Esophagus squamous epithelium (tissue), 5 donors: ENCODE measurements at places on chromosomes 3 and 15. TPM values are rescaled to one million over a fixed set of nuclear protein-coding genes. Genes with fewer than 3 reads are reported as not detected.

DNA sequence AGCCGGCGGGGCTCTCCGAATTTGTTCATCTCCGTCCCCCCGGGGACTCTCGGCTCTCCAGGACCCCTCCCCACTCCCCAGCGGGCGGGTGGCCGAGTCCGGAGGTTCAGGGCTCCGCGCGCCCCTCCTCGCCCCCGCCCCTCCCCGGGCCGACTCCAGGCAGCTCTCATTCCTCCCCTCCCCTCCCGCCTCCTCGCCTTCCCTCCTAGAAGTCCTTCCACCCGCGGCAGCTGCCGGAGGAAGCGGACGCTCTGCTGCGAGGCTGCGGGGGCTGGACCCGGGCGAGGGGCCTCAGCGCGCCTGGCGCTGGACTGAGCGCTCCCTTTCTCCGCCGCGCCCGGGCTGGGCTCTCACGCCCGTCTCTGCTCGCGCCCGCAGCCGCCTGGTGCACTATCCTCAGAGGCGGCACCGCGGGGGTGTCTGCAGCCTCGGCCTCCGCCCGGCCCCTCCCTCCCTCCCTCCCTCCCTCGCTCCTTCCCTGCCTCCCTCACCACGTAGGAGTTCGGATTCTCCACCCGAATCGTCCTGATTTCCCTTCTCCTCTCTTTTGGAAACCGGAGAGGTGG is at the start of gene ROBO2:
TSS of gene ROBO2 (plus strand) at position 494 of the 566 bp plus-strand sequence. CDS start 687 bp downstream, outside the sequence.
- peak within 1 kb of the TSS; percentile 72 for H3K4me3 ChIP-seq
- H3K27ac ChIP-seq: peak within 1 kb of the TSS; percentile 88
- H3K4me1 ChIP-seq: peaks cover 55% of the 10 kb centered on the region
- no peaks in the 10 kb centered on the region for H3K36me3 ChIP-seq
- peaks cover 4% of the 10 kb centered on the region for H3K27me3 ChIP-seq

DNA sequence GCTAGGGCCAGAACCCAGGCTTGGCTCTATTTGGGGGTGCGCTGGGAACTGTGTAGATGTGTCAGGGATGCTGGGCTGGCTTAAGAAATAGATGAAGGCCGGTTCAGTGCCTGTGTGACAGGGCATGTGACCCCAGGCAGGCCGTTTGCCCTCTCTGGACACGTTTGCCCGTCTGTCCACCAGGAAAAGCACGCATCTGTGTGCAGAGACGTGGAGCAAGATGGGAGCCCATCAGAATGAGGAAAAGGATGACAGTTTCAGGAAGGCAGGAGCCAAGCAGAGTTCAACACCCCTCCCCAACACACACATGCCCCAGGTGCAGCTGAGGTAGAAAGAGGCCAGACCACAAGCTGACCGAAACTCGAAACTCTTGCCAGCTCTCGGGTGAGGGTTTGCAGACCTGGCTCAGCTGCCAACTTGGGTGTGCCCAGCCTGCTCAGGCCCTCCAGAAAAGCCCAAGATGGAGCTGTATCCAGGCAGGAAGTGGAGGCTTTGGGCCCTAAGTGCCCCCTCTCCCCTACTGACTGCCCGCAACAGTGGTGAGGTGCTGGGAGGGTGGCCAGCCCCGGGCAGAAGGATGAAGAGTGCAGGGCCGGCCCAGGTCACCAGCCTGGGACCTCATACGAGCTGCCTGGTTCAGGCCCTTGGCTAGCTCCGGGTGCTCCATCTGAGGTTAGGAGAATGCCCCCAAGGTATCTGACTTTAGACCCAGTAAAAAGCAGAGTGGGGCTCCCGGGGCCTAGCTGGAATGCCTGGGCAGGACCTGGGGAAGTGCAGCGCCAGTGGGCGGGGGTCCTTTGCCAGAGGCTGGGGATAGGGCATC is 10.2 kb upstream of the MESP1 start:
- no peaks in the 10 kb centered on the region for H3K36me3 ChIP-seq
- DNase-seq: no peak
- no peak overlapping the region for H3K27ac ChIP-seq
- H3K4me3 ChIP-seq: no peak overlapping the region
- peaks cover 5% of the 10 kb centered on the region for H3K4me1 ChIP-seq

DNA sequence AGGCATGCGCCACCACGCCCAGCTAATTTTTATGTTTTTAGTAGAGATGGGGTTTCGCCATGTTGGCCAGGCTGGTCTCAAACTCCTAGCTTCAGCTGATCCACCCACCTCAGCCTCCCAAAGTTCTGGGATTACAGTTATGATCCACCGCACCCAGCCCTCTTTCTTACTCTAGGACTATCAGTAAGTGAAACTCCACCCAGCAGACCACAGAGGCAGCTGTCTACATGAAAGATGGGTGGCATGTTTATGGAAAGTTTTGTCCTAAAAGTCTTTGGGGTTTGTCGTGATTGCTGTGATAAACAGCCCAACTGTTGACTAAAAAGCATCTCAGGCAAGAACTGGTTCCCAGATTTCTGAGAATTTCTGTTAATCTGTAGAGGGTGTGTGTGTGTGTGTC is 10.9 kb downstream of the ARL6IP5 start:
- peaks cover 87% of the 10 kb centered on the region for H3K4me1 ChIP-seq
- H3K4me3 ChIP-seq: no peak overlapping the region
- no peak for DNase-seq
- H3K27ac ChIP-seq: peak overlapping the region; percentile 53
- no peaks in the 10 kb centered on the region for H3K36me3 ChIP-seq

DNA sequence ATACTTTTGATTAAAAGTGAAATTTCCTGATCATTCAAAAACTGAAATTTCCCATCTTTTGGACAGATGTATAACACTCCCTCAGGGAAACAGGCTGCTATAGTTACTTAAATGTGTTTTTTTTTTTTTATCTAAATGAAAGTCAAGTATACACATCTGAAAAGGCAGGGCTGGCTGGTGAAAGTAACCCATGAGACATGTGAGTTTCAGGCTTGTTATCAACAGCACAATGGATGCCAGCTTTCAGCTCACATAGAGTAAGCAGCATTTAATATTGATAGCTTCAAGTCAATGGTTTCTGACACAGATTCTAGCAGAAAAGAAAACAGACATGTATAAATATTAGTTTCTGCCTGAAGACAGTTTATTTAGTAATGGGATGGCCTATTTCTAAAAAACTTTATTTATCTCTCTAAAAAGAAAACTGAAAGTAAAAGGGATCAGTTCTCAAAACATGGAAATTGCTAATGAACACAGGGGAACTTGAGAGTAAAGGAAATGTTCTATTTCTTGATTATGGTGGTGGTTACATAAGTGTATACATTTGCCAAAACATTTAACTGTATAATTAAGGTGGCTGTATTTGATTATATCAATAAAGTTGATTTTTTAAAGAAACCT is 89.7 kb upstream of the CMC1 start:
- H3K4me1 ChIP-seq: no peaks in the 10 kb centered on the region
- no peaks in the 10 kb centered on the region for H3K36me3 ChIP-seq

DNA sequence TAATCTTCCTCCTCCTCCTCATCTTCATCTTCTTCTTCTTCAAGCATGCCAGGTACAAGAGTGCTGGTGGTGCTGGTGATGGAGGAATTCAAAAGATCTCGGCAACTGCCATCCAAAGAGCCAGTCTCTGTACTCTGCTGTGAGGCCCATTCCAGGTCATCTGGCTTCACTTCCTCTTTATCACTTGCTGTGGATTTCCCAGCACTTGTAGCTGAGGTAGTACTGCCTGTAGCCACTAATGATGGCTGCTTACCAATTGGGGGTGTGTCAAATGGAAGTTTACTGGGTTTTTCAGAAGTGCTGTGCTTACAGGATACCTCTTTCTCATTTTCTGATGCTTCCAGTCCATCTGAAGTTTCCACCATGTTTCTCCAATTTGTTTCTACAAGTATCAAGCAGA is 28.8 kb upstream of the SHC4 start:
- H3K27me3 ChIP-seq: no peaks in the 10 kb centered on the region
- H3K4me3 ChIP-seq: no peak overlapping the region
- H3K36me3 ChIP-seq: peaks cover 3% of the 10 kb centered on the region
- DNase-seq: no peak
- H3K27ac ChIP-seq: no peak overlapping the region

DNA sequence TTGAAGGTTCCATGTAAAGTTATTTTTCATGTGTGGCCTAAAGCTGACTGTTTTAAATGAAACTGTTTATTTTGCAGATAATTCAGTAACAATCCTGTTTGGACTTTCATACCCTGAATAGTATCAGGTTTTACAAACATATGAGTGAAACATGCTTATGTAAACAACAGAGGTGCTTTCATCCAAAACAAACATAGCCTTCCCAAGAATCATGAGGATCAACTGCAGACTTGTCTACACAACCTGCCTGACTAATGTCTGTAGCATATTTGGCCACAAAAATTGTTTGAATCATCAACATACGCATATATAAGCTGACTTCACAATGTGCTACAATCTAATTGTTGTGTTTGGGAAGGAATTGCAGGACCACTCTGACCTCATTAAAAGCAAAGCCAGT is 190.4 kb downstream of the DIPK2A start:
- no peaks in the 10 kb centered on the region for H3K36me3 ChIP-seq
- peaks cover 17% of the 10 kb centered on the region for H3K4me1 ChIP-seq
- DNase-seq: no peak
- H3K4me3 ChIP-seq: no peak overlapping the region
- no peaks in the 10 kb centered on the region for H3K27me3 ChIP-seq
- no peak overlapping the region for H3K27ac ChIP-seq

- H3K4me1 ChIP-seq: peaks cover 5% of the 10 kb centered on the region
- no peak for DNase-seq
- no peaks in the 10 kb centered on the region for H3K27me3 ChIP-seq
- H3K36me3 ChIP-seq: no peaks in the 10 kb centered on the region
- H3K27ac ChIP-seq: no peak overlapping the region
Observed at GRCh38 chr3:30510596-30510995, 95.8 kb upstream of the TGFBR2 start.

DNA sequence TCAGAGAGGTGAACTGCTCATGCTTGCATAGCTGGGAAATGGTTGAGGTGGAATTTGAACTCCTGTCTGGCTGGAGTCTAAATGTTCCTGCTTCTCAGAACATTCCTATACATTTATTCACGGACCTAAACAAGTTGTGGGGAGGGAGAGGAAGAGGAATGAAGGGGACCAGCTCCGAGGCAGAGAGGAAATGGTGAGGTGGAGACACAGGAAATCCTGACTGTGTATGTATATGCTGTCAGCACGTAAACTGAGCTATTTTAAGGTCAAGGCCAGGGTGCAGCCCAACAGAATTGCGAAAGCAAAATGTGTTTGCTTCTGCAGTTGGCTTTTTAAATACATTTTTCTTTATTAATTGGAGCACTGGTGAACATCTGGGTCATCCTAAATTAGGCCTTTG is 74.1 kb upstream of the POMGNT2 start:
- H3K27me3 ChIP-seq: no peaks in the 10 kb centered on the region
- peaks cover 3% of the 10 kb centered on the region for H3K4me1 ChIP-seq
- no peaks in the 10 kb centered on the region for H3K36me3 ChIP-seq
- DNase-seq: no peak
- H3K27ac ChIP-seq: peak overlapping the region; percentile 71

DNA sequence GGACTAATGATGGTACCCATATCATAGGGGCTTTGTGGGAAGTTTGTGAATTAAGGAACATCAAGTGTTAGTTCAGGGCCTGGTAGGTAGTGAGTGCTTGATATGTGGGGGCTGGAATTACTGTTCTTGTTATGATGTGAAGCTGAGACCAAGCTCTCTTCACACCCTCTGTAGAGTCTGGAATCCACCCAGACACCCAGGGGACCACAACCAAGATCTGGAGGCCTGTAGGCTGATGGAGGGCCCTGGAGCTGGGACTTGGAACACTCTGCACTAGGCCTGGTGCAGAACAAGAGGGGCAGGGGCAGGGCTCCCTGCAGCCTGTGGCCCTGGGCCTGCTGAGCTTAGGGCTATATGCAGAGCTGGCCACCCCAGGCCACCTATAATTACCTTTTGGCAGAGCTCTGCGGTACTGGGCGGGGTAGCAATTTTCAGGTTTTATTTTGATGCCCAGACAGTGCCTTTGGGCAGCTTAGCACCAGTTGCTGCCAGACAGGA is 13.1 kb upstream of the PRKCD start:
- DNase-seq: no peak
- no peak overlapping the region for H3K27ac ChIP-seq
- no peaks in the 10 kb centered on the region for H3K36me3 ChIP-seq
- no peaks in the 10 kb centered on the region for H3K27me3 ChIP-seq
- peaks cover 16% of the 10 kb centered on the region for H3K4me1 ChIP-seq

DNA sequence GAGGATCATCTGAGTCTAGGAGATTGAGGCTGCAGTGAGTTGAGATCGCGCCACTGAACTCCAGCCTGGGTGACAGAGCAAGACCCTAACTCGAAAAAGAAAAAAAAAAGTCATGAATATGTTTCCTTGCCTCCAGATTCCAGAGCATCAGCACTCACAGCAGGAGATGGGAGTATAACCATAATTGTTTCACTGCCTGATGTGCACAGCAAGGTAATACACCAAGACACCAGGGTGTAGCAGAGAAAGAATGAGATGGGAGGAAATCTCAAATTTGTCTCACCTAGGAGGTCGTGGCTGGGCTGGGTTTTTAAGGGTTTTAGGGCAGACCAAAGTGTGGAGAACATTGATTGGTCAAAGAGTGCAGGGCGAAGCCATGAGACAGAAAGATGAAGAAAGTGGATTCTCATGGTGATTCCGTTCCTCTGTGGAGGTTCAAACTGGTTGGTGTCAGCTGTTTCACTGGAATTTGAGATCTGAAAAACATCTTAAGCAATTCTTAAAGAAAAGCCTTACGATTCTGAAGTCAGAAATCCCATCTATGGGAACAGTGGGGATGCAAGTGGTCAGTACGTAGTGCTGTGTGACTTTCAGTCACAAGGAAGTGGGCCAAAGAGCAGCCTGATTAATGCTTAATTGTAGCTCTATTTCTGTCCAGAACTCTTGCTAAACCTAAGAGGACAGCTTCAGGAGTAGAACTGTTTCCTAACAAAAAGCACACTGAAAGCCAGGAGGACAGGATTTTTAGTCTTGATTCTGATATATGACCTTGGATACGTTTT is 7.8 kb upstream of the C15orf61 start:
- DNase-seq: no peak
- peaks cover 47% of the 10 kb centered on the region for H3K36me3 ChIP-seq
- H3K27ac ChIP-seq: no peak overlapping the region

DNA sequence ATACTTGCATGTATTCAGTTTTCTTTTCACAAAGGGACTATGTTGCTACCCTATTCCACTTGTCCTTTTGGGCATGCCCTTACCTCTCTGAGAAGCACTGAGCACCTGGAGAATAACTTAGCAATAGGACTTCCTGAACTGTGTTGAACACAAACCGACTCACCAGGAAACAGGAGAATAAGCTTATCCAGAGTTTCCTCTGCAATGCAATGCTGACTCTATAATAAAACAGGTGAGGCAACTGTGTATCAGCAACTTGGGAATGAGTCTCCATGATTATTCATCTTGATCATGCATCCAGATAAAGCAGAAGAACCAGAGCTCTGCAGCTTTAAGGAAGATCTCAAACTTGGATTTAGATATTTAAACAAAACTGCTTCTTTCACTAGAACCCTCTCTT is 806.5 kb downstream of the IGSF11 start:
- no peaks in the 10 kb centered on the region for H3K27me3 ChIP-seq
- H3K4me1 ChIP-seq: no peaks in the 10 kb centered on the region
- H3K27ac ChIP-seq: no peak overlapping the region
- H3K36me3 ChIP-seq: no peaks in the 10 kb centered on the region
- no peak overlapping the region for H3K4me3 ChIP-seq

Gene NFKBIZ
- total RNA-seq: 29.6 TPM
